COR-L47 (cell line): ENCODE measurements at places on chromosomes 1 and 21.

DNA sequence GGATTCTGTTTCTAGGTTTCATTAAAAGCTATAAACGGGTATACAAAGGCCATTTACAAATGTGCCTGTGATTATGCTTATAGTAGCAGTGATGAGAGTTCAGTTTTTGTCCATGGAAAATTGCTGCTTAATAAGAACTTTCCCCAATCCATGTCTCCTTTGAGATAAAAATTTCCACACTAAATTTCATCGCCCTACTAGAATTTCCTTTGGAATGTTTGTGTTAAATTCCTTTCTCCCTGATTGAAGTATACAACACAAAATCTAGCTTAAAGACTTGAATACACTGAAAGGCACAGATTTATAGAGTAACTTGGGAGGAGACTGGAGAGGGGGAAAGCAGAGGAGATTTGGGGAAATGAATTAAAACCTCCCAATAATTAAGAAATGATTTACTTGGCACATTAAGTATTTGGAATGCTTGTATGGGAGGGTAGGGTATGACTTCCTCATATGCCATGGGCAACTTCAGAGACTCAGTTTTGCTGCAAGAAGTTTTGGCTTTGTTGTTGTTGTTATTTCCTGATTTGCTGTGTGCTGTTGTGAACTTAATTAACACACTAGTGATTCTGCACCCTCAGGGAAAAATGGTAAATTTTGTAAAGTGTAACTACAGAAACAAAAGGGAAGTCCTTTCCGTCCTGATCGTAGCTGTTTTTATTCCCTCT, 157.6 kb upstream of the LMO4 start:
- no peak for DNase-seq

DNA sequence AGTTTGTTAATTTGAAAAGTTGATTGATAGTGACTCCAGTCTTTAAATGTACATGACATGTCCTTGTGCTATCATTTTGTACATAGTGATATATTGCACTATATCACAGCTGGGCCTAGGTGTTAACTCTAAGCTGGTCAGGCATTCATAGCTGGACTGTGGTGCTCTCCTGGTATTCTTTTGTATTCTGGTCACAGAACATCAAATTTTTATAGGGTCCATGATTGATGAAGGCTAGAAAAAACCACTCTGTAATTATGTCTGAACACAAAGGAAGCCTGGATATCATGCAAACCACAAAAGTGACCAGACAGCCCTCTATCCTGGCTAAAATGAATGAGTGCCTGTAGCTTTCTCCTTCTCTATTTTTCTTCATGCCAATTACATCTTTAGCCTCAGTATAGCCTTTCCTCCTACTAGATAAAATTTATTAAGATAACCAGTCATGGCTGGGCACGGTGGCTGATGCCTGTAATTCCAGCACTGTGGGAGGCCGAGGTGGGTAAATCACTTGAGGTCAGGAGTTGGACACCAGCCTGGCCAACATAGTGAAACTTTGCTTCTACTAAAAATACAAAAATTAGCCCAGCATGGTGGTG, 134.9 kb upstream of the B3GALT2 start:
- no peak for DNase-seq

DNA sequence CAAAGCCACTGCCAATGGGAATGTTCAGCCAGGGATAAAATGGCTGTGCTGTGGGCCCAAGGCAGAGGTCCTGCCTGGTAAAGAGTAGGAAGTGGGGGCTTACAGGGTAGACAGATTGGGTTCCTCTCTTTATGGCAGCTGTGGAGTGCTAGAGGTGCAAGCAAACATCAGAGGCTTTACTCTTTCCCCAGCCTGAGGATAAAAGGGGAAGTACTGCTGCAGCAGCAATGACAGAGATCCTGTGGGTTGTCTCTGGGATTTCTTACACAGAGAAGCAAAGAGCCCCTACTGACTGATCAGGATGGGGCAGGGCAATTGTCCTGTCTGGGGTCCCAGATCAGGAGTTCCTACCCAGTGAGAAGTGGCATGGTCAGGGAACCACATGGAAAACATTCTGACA, 54.2 kb downstream of the DRAM2 start:
- no peak for DNase-seq

DNA sequence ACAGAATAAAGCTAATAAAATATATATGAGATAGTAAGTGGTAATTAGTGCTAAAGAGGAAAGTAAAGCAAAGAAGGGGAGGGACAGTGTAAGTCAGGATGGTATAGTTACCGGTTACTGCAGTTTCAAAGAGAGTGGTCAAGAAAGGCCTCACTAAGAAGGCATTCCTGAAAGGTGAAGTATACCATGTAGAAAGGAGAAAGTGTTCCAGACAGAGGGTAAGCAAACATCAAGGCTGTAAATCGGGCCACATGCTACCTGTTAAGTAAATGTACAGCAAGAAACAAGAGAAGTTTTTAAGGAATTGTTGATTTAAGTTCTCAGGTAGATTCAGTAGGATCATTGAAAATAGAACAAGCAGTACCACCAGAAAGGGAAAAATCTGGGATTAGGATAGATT, 9.7 kb downstream of the DESI2 start:
- no peak for DNase-seq

DNA sequence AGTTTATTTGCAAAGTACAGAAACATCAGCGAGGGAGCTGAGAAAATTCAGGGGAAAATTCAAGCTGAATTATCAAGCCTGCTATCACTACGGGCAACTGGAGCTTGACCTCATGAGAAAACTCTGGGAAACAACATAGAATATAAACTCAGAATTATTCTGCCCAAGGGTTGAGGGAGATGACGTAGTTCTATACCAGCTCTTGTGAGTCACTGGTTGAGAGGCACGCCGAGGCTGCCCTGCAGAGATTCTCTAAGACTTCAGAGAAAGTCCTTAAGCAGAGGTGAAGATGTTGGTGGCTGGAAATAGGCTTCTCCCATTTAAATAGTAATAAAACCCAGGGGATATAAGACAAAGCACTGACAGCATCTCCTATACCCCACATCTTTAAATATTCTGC, 12.3 kb downstream of the SYDE2 start:
- no peak for DNase-seq

- no peak for DNase-seq
Measured at GRCh38 chr1:114746450-114747121, 11.2 kb downstream of the CSDE1 start.

- DNase-seq = no peak
Measured at GRCh38 chr1:25571522-25571970, 28.1 kb downstream of the LDLRAP1 start.

DNA sequence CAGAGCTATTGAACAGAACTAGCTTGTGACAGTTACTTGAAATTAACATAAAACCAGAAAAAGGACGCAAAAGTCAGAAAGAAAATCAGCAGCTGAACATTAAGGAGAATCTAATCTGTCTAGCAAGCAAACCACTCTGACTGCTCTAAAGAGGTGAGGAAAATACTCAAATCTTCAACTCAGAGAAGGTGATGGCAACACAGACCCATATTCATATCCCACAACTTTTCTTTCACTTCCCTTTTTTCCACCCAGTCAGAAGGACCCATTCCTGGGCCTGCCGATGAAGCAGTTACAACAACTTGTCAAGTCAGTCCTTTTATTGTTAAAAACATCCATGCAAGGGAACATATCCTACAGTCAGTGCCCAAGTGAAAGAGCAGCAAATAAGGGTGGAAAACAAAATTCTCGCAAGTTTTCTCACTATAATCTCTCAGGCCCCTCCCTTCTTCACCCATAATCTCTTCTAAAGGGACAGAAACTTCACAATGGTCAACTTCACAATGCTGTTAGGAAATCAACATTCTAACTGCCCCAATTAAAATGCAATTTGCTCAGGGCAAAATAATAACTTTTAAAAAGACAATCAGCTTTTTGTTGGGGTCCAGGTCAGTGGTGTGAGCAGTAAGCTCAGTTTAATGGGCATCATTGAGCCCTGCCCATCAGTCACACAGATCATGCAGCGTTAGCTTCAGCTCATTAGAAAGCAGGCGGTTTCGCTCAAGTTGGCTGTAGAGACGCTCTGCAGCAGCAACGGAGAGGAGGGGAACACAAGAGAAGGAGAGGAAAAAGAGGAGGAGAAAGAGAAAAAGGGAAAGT, 3.6 kb upstream of the NUP210L start:
- DNase-seq = no peak

DNA sequence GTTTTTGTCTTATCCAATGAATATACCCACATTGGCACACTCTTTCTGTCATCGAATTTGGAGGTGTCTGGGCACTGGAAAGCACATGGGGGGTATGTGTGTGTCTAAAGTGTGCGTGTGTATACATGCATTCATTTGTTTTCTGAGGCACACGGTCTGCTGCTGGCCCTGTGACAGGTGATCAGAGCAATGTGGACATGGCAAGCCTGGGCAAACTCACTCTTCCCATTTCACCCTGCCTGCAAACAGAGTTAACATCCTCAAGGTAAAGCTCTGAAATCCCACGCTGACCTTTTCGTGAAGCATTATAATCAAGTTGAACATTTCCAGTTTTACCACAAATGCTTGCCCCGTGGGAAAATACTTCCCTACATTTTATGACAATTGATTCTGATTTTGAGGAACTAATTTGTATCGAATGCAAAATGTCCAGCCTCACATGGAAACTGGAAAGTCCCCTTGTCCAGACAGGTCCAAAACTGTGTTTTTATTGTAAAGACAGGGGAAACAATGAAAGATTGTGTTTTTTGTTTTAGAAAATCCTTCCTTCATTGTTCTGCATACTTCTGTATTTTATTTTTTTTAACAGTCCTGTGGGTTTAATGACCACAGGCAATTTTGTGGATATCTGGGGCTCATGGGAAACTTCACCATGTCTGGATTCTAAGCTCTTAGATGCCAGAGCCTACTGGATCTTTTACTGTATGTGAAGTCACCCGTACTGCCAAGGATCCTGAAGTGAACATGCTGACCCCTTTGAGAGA, 160.9 kb downstream of the PBX1 start:
- DNase-seq = no peak

DNA sequence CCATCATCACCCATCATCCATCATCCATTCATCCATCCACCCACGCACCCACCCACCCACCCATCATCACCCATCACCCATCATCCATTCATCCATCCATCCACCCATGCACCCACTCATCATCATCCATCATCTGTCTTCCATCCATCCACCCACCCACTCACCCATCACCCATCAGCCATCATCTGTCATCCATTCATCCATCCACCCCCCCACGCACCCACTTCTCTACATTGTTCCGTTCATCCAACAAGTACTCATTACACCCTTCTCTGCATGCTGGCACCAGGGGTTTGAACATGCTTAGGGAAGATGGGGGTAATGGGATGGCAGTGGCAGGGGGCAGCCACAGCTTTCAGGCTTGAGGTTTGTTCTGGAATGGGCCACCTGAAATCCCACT, 82.1 kb downstream of the ADARB1 start:
- no peak for DNase-seq

DNA sequence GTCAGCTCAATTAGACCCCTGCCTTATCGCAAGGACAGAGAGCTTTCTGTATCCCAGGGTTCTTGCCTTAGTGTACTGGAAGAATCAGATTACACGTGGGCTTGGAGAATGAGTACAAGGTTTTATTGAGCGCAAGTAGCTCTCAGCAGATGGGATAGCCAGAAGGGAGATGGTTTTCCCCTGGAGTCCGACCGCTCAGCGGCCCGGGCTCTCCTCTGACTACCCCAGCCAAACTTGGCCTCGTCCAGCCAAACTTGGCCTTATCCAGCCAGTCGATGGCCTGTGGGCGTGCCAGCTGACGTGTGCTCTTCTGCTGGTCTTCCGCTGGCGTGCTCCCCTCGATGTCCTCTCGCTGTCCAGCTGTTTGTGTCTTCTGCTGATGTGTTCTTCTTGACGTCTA, 136.9 kb downstream of the SYT14 start:
- DNase-seq = no peak

GRCh38 chr1:99675994-99676393, 30.1 kb downstream of the PALMD start:
- DNase-seq = no peak

GRCh38 chr1:48776393-48777218, at the start of gene BEND5:
Gene BEND5 (minus strand): TSS chr1:48776891. CDS start chr1:48776831, 60 bp downstream.
- peak; percentile 80 for DNase-seq

DNA sequence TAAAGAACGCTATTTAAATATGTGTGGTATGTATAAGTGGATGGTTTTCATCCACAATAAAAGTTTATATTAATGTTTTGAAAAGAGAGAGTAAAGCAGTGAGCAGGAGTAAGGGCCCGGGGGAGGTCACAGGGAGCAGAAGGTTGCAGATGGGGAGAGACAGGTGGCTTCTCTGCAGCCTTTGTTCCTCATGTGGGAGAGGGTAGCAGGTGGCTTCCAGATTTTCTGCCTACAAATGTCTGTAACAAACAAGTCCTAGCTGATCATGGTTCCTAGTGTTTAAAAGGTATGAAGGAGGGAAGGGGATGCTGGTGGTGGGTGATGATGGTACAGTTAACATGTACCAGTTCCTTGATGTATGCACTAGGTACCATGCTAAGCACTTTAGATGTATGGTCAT, 18.8 kb downstream of the QSOX1 start:
- no peak for DNase-seq

DNA sequence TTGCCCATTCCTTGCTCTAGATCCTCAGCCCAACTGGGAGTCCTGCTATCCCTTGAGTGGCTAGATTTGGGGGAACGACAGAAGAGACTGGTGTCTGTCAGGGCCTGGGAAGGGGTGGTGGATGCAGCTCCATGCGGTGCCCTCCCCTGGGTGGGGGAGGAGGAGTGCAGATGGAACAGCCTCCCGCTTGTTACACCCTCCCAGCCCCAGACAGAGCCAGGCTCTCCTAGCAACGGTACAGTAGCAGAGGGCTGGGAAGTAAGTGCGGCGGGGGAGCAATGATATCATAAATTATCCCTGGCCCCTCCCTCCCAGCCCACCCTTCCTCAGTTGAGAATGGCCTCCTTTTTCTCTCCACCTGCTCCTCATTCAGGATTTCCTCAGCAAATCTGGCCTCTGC, 37.2 kb downstream of the RHBG start:
- no peak for DNase-seq

GRCh38 chr1:24745711-24746413, 615 bp downstream of the CLIC4 start:
- DNase-seq = peak; percentile 21
